Thyroid gland (tissue), 4 donors: ENCODE measurements at places on chromosomes 11 and 22. TPM values are rescaled to one million over a fixed set of nuclear protein-coding genes. Genes with fewer than 3 reads are reported as not detected.

DNA sequence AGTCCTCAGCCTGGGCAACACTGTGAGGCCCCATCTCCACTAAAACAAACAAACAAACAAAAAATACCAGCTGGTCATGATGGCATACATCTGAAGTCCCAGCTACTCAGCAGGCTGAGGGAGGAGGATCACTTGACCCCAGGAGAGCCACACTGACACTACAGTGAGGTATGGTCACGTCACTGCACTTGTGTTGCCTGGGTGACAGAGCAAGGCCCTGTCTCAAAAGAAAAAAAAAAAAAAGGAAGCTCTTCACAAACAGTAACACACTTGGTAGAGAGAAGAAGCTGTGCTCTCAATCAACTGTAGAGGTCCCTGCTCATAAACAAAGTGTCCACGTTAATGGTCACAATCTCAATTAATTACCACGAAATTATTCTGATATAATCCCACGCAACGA lies 401.6 kb upstream of the CCDC90B start:
- peaks cover 24% of the 10 kb centered on the region for H3K4me1 ChIP-seq
- no peaks in the 10 kb centered on the region for H3K36me3 ChIP-seq
- no peak overlapping the region for H3K27ac ChIP-seq
- DNase-seq, result peak; percentile 81

DNA sequence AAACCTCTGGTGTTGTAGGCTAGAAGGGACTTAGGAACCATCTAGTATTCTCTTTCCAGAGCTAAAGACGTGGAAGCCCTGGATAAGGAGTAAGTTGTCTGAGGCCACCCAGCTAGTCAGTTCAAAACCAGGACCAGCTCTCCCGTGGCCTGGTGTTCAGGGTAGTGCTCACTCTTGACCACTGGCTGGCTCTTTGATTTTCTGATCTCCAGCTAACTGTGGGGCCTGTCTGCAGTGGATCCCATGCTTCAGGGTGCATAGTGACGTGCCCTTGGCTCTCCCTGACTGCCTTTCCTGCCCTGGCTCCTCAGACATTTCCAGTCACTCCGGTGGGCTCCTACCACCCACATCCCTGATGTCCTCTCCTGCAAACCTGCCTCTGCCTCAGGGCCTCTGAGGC lies 1.3 kb downstream of the CLMP start:
- DNase-seq, result no peak
- no peak overlapping the region for H3K4me3 ChIP-seq
- H3K36me3 ChIP-seq, result no peaks in the 10 kb centered on the region
- H3K4me1 ChIP-seq, result peaks cover 10% of the 10 kb centered on the region

DNA sequence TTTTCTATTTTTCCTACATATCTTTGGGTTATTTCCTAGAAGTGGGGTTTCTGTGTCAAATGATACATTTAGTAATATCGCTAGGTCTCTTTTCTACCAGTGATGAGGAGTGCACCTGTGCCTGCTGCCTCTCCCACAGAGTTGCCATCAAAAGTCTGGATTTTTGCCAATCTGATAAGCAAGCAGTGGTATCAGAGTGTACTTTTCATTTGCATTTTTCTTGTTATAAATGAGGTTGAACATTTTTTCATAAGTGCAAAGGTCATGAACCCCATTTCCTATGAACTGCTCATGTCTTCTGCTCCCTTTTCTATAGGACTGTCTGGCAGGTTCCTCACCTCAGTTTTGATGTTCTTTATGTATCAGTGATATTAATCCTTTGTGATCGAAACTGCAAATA lies 1.7 kb downstream of the TRPM5 start:
- no peak for DNase-seq
- no peak overlapping the region for H3K4me3 ChIP-seq
- H3K27ac ChIP-seq, result no peak overlapping the region
- peaks cover 16% of the 10 kb centered on the region for H3K4me1 ChIP-seq
- no peaks in the 10 kb centered on the region for H3K27me3 ChIP-seq
- no peaks in the 10 kb centered on the region for H3K36me3 ChIP-seq

DNA sequence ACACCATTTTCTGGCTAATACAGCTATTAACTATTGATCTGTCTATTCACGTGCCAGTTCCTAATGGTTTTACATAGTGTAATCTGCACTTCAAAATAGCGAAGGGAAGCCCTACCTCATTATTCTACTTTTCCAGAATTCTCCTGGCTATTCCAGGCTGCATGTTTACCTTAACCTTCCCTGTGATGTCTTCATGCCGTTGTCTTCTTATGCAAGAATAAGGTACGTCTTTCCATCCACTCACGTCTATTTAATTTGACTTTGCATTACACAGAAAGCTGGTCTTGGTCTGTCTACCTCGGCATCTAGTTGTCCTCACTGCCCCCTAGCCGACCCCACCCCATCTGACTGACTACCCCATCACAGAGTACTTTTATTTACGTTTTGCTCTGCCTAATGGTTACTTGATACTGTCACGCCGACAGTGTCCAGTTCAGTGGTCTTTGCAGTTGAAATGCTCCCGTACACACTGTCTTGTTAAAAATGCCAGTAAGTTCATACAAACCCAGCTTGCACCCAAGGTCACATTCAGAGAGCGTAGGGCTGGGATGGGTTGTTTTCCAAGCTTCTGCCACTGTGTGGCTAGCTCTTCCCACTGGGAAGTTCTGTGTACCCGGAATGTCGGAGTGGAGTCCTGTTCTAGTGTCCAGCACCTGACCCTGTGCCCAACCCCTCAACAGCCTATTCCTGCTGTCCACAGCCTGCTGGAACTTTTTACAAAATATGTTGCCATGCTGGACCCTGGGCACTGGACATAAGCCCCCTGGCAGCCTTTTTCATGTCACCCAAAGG lies 15.0 kb downstream of the NEAT1 start:
- H3K36me3 ChIP-seq, result peaks cover 38% of the 10 kb centered on the region
- H3K27me3 ChIP-seq, result no peaks in the 10 kb centered on the region
- peak; percentile 40 for DNase-seq
- H3K27ac ChIP-seq, result peak overlapping the region; percentile 82

DNA sequence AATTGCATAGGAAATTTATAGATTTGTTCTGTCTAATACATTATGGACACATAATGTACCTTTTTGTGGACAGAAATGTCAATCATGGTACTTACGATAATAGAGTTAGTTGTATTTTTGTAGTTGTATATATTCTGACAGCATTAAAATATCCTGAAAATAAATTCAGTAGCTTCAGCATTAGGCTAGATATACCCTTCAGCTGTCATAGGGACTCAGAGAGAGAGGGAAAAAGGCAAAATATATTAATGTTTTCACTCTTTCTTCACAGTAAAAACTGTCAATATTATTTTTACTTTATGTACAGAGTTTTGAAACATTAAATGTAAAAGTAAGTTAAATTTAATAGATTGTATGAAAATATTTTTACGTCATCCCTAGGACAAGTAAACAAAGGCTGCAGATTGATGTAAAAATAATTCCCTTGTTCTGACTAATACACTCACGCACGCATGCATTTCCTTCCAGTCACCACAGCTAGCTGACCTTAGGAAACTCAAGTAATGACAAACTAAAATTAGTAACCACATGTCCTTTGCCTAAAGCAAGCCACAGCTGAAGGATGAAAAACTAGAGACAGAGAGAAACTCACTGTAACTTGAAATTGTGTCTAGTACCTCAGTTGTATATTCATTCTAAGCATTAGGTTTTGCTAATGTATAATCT lies 104.7 kb upstream of the CARD18 start:
- DNase-seq, result no peak
- no peaks in the 10 kb centered on the region for H3K36me3 ChIP-seq
- no peak overlapping the region for H3K4me3 ChIP-seq
- no peaks in the 10 kb centered on the region for H3K27me3 ChIP-seq

DNA sequence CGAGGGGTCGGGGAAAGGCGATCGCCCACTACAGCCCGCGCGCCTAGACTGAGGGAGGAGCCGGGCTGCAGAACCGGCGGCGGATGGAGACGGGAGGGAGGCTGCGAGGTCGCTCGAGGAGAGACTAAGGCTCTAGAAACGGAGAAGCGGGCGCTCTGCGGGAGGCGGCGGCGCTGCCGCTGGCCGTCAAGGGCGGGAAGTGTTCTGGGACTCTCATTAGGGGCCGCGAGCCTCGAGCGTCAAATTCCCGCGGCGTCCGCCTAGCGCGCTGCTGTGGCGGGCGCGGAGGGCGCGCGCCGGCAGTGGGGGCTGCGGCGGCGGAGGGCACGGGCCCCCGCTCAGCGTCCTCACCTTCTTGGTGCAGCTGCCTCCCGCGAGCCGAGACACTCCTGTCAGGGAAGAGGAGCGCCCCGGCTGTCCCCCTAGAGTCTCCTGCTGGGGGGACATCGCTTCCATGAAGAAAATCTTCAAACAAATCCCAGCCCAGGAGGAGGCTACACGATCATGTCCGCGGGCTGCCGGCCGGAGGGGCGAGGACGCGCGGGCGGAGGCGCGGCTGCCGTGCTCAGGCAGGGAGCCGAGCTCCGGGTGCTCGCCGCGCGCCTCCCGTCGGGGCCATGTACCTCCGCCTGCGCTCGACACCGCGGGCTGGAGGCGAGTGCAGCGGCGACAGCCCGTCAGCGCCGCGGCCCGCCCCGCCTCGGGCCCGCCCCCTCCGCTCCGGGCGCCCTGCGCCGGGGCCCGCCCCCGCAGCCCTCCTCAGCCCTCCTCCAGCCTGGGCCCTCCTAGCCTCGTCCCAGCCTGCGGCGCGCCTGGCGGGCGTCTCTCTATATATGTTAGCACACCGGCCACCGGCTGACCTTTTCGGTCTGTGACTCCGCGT lies at the start of gene ARHGAP20:
TSS of gene ARHGAP20 (minus strand) at position 662 of the 883 bp plus-strand sequence. CDS start at position 456, 206 bp downstream.
- H3K36me3 ChIP-seq, result no peaks in the 10 kb centered on the region
- H3K4me3 ChIP-seq, result peak within 1 kb of the TSS; percentile 85
- peak within 1 kb of the TSS; percentile 89 for H3K27ac ChIP-seq
- DNase-seq, result peak; percentile 87

DNA sequence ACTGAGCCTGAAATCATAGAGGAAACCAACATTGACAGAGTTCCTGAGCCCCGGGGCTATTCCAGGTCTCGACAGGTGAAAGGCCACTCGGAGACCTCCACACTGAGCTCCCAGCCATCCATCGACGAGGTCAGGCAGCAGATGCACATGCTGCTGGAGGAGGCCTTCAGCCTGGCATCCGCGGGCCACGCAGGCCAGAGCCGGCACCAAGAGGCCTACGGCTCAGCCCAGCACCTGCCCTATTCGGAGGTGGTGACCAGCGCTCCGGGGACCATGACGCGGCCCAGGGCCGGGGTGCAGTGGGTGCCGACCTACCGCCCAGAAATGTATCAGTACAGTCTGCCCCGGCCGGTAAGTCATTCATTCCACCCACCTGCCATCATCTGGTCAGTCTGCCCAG lies 54.9 kb downstream of the C11orf91 start:
- no peaks in the 10 kb centered on the region for H3K27me3 ChIP-seq
- H3K36me3 ChIP-seq, result no peaks in the 10 kb centered on the region
- H3K4me3 ChIP-seq, result no peak overlapping the region
- H3K4me1 ChIP-seq, result no peaks in the 10 kb centered on the region
- H3K27ac ChIP-seq, result no peak overlapping the region

DNA sequence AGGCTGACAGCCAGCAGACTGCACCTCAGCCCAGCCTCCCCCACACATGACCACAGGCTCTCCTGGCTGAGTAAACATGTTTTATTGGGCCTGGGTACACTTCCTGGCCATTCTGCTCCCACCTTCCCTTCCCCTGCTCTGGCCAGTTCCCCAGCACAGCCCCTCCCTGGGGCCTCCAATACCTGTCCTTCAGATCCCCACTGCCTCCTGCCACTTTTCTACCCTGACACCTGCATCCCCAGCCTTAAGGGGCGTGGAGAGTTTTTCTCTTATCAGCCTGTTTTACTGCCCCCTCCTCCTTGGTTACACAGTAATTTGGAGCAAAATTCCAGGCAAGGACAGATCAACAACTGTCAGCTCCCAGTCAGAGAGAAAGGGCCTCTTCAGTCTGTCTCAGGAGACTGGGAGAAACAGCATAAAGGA lies at the start of gene ISX:
TSS of gene ISX (plus strand) at position 363 of the 423 bp plus-strand sequence. CDS start 930 bp downstream, outside the sequence.
- DNase-seq, result no peak
- no peak within 1 kb of the TSS for H3K27ac ChIP-seq
- no peaks in the 10 kb centered on the region for H3K27me3 ChIP-seq
- H3K4me3 ChIP-seq, result no peak within 1 kb of the TSS

DNA sequence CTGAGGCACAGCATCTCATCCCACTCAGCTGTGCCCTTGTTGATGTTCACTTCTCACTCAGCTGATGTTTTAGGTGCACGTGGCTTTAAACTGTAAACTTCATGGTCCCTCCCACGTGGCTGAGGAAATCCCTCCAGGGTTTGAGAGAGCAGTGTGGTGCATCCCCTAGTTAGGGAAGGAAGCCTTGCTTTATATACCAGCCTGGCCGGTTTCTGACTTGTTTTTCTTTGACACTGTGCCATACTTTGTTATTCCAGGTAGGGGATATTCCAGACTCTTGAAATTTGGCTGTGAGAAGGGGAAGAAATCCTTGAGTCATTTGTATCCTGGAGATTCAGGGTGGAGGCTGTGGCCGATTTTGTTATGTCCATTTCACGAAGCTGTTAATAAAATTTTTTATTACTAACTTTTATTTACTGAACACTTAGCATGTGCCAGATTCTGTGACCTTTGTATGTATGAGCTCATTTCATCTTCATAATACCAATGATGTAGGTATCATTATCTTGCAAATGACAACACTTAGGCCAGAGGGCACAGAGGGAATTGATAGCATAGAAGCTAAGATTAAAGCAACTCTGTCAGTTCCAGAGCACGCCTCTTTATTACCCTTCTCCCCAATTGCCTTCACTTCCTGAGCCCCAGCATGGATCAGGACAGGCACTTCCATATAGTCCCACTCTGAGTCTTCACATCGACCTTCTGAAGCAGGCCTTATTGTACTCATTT lies 116.6 kb downstream of the NAV2 start:
- DNase-seq, result peak; percentile 52
- no peak overlapping the region for H3K4me3 ChIP-seq
- peaks cover 32% of the 10 kb centered on the region for H3K4me1 ChIP-seq
- no peak overlapping the region for H3K27ac ChIP-seq

DNA sequence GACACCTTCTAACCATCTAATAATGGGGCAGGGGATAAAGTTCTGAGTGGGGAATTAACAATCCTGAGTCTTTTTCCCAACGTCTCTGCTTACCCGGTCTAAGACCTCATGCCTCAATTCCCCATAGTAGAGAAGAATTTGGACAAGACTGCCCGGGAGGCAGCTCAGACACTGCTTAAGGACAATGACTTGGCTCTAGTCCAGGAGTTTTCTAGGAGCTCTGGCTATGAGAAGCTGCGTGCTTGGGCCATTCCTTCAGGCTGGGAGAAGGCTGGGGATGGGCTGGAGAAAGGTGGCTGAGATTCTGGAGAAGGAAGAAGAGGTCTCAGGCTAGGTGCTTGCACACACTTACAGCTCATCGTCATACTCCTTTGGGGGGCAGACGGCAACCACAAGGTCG lies 19.8 kb upstream of the ABCC8 start:
- no peak overlapping the region for H3K27ac ChIP-seq
- no peak overlapping the region for H3K4me3 ChIP-seq
- peak; percentile 50 for DNase-seq
- peaks cover 7% of the 10 kb centered on the region for H3K4me1 ChIP-seq
- no peaks in the 10 kb centered on the region for H3K36me3 ChIP-seq

Gene DEPDC7
- total RNA-seq, result 1.6 TPM

Gene LARGE2
- total RNA-seq, result 19.0 TPM

Gene MORC2
- 21.6 TPM for total RNA-seq

Gene TMPRSS6
- total RNA-seq, result not detected

Gene TRIM49
- not detected for total RNA-seq

Gene KCNQ1OT1
- 2.7 TPM for total RNA-seq

Gene BID
- 4.6 TPM for total RNA-seq

Gene OTOG
- not detected for total RNA-seq
